Activated naive CD4-positive, alpha-beta T cell treated with anti-CD3 and anti-CD28 coated beads, Interleukin-2, amount 50 U/mL, for 72 hours (primary cell): ENCODE measurements at places on chromosomes 1 and 21.

GRCh38 chr21:10425856-10426255 lies 95.5 kb upstream of the TPTE start:
- DNase-seq: no peak

DNA sequence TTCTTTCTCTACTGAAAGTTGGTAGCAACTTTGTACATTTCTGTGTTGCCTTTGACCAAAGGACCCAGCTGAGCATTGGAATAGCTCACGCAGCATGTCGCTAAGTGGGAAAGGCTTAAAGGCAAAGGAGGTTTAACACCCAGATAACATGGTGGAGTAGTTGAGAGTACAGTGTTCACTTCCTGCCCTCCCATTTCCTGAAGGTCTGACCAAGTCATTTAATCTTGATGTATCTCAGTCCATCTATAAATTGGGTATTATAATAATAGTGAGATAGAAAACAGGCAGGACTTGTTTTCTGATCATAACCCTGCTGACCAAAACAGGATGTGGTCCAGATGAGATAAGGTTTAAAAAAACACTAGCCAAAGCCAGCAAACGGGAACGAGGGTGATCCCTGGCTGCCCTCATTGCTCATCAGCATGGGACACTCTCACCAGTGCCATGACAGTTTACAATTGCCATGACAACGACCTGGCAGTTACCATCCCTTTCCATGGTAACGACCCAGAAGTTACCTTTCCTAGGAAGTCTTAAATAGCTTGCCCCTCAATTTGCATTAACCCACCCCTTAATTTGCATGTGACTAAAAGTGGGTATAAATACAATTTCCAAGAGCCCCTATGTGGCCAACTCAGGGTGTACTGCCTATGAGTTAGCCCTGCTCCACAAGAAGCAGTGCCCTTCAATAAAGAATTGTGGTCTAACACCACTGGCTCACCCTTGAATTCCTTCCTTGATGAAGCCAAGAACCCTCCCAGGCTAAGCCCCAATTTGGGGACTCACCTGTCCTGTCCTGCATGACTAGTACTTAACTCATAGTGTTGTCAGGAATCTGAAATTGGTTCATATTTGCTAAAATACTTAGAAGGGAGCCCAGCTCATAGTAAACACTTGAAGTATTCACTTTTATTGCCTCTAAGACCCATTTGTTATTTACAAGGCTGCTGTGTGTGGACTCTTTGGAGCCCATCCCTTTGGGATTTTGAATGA lies 28.4 kb upstream of the FHAD1 start:
- DNase-seq: no peak

- DNase-seq: no peak
These were observed 519.5 kb upstream of the CAMK1G start for GRCh38 chr1:209063767-209064659.

DNA sequence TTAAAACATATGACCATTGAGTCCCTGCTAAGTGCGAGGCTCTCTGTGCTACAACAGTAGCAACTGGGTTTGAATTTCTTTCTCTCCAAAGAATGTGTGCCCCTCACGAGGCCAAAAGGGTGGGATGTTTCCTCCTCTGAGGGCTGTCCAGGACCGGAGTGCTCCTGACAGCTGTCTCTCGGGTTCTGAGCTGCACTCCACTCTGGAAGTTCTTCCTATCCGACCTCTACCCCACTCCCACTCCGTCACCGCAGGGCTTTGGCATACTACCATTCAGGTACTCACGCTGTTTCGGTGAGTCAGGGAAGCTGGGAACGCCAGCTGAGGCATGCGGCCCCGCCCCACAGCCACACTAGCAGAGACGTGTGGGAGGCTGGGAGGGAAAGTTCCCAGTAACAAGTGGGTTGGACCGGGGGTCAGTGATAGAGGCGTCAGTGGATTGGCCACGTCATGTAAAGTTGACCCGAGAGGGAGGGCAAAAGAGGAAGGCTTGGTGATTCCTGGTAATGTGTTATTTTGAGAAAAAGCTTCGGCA lies 705 bp upstream of the SLC50A1 start:
- peak; percentile 55 for DNase-seq

DNA sequence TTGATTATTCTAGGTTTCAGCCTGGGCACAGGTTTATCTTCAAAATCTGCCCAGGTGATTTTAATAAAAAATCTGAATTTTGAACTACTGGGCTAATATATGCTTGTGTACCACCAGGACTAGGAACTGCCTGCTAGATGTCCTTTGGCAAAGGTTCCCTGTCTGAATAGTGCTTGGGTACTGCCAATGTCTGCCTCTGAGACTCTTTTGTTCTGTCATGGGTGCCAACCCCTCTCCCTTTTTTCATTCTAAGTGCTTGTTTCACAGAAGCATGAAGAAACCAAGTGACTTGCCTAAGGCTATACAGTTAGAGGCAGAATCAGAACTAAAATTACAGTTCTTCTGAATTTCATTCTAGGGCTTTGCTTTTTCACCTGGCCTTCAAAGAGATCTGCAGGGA lies 106.3 kb upstream of the CACHD1 start:
- no peak for DNase-seq

DNA sequence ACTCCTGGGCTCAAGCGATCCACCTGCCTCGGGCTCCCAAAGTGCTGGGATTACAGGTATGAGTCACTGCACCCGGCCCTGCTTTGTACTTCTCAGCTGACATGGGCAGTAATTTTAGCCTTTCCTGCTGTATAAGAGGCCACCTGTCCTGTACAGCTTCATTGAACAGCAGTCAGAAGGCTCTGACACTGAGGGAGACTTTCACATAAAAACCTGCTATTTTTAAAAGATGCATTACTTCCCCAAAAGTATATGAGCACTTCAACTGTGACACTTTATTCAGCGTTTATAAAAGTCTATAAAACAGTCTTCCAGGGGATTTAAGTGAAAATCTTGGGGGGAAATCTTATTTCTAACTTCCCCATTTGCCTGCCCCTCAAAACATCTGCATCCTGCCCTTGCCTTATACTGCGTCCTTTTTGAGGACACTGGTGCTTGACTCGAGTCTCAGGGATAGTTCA lies 17.6 kb downstream of the RNU5D-1 start:
- DNase-seq: no peak

DNA sequence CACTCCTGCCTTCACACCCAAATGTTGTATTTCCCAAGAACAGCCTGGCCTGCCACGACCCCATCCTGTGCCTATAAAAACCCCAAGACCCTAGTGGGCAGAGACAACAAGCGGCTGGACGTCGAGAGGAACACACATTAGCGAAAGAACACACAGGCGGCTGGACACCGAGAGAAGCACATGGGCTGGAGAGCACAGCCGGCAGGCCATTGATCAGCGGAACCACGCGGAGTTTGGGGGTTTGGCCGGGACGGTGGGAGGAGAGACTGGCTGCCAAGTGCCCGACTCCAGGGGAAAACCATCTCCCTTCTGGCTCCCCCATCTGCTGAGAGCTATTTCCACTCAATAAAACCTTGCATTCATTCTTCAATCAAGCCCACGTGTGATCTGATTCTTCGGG lies 10.4 kb upstream of the DESI2 start:
- no peak for DNase-seq

GRCh38 chr1:41868241-41868998 lies 50.3 kb downstream of the HIVEP3 start:
- no peak for DNase-seq

DNA sequence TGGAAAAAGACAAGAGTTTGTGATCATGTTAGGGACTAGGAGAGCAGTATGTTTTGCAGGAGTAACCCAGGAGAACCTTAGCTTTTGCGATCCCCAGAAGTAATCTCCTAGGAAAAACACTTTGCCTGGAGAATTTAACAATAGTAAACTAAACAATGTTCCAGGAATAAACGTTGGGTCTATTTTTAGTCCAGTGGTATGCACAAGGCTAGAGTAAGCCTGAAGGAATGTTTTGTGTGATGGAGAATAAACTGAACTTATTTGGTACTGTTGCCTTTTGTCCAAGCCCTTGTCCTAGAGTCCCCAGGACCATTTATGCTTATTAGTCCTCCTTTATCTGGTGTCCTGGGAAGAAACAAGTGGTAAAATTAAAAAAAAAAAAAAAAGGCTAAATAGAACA lies 28.7 kb upstream of the RGS5 start:
- DNase-seq: no peak

- DNase-seq: no peak
These were observed 61.5 kb upstream of the F3 start for GRCh38 chr1:94602802-94603625.

- no peak for DNase-seq
These were observed 4.3 kb downstream of the PDZK1 start for GRCh38 chr1:145702826-145703225.

DNA sequence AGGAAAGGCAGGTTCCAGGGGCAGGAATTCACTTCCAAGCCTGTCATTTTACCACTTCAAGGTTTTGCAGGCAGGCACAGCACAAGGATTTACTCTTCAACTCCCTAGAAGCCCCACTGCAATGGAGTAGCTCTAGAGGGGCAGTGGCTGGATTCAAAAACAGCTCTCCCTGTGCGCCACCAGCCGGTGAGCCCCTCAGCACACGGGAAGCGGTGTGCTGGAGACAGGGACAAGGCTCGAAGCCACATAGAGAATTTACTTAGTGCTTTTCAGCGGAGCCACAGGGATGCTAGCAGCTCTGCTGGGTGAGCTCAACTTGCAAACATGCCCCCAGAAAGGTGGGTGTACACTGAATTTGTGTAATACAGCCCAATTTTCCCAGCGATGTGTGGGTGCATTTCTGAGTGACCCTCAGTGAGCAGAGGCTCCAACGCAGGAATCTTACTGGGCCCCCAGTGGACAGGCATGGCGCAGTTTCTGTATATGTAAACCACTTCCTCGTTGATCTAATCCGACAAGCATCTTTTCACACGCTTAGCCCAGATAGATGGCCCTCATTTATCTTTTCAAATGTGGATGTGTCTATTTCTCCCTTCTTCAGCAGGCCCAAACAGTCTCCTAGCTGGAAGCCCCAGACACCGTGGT lies 10.9 kb downstream of the VWA5B1 start:
- no peak for DNase-seq

- DNase-seq: no peak
These were observed 21.2 kb downstream of the IQGAP3 start for GRCh38 chr1:156551066-156551643.

GRCh38 chr1:111204983-111205713 lies 4.7 kb upstream of the DENND2D start:
- no peak for DNase-seq

GRCh38 chr1:151106894-151107293 lies 36.3 kb downstream of the GABPB2 start:
- no peak for DNase-seq

- no peak for DNase-seq
These were observed 216.2 kb downstream of the SDCCAG8 start for GRCh38 chr1:243471754-243472745.

DNA sequence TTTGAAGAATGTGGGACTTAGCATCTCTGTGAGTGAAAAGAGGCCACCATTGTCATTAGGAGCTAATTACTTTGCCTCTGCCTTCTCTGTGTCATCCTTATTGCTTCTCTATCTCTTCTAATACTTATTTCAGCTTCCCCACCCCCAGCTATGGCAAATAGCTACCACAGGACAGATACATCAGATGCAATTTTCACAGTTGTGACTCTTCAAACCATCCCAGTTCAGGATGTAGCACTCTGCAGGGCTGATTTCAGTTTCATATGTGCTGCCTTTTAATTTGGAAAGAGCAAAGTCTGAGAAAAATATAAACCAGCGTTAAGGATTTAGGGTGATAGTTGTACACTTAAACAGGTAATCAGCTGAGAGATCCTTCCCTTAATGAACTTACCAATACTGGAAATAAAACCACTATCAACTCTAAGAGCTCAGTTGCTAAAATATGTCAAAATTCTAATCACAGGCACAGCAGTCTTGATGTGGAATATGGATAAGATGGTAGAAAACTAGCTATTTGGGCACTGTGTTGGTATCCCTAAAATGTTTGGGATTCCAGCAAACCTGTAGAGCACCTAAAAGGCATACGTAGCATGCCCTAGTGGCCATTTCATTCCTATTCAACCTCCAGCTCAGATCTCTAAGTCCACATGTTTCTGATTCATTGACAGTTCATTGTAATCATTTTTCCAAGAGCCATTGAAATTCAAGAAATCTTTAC lies 148.4 kb downstream of the SYT2 start:
- no peak for DNase-seq

- no peak for DNase-seq
These were observed 738.0 kb downstream of the PTPRU start for GRCh38 chr1:29974316-29974724.

DNA sequence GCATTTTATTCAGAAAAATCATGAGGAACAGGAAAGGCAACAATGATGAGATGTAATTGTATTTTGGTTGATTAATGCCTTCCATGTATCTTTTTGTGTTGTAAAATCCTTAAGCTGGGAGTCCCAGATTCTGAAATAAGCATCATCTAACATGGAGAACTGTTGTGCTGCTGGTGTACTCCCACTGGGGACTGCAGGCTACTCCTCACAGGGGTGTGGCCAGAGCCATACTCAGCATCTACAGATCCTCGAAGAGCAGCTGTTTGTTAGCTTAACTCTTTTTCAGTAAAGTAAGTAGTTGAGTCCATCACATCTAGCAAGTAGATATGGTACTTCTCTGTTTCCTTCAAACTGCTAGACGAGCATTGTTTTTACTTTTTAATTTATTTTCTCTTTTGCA lies 358.0 kb downstream of the BRINP3 start:
- no peak for DNase-seq

DNA sequence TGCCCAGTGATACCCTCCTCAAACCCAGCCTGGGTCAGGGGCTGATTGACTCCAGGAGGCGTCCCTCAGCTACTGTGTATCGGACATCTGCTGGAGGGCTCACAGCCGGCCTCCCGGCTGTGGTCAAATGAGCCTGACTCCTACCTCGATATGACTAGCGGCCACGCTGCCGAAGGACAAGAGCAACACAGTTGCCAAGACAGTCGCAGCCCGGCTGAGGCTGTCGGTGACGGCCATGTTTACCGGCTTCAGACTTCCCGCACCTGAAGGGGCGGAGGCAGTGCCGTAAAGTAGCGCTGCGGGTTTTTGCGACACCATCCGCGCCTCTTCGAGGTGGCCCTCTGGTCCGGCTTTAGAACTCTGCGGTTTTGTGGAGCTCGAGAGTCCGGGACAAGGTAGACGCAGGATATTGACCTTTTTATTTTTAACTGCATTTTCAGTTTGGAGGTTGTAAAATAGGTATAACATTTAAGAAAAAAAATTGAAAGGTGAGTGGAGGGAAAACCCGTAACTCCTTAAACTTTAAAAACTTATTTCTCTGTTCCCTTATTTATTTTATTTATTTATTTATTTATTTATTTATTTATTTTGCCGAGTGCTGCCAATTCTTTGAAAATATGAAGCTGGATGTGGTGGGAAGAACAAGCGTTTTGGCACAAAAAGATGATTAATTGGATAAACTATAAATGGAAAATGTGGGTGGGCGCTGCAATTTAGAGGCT lies at the start of gene PIGK:
PIGK (minus strand) TSS at position 265 of the 722 bp plus-strand sequence; CDS start at position 237, 28 bp downstream.
- DNase-seq: peak; percentile 87
